ENCODE measurements at places on chromosomes 12 and 14.
A peak's percentile ranks its signal among the peaks of the same experiment; 100 is the strongest.

GRCh38 chr12:112937741-112938719 lies at the start of gene OAS3:
OAS3 (plus strand) TSS chr12:112938474; CDS start chr12:112938531, 57 bp downstream.
- peak; percentile 28 for DNase-seq

GRCh38 chr12:41049033-41049432 lies 139.1 kb upstream of the PDZRN4 start:
- DNase-seq: no peak

GRCh38 chr12:1760566-1761382 lies 59.6 kb upstream of the LRTM2 start:
- no peak for DNase-seq

DNA sequence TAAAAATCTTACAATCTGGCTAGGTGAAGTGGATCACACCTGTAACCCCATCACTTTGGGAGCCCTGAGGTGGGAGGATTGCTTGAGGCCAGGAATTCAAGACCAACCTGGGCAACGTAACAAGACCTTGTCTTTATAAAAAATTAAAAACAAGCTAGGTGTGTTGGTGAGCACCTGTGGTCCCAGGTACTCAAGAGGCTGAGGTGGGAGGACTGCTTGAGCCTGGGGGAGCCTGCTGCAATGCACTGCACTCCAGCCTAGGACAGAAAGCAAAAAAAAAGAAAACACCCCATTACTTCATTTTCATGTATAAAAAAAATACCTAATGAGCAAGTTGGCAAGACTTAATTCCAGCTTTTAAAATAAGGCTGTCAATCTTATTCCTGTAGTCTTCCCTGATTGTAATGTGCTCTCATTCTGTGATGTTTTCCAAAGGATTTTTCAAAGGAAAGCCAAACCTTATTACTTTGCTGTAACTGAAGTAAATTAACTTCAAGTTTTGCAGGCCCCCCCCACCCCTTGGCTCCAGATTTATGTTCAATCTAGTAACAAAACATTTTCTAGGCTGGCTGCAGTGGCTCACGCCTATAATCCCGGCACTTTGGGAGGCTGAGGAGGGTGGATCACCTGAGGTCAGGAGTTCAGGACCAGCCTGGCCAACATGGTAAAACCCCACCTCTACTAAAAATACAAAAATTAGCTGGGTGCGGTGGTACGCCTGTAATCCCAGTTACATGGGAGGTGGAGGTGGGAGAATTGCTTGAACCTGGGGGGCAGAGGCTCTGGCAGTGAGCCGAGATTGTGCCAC lies 3.3 kb upstream of the ZCCHC8 start:
- DNase-seq: no peak

- no peak for DNase-seq
These were observed 14.3 kb downstream of the PACS2 start for GRCh38 chr14:105328678-105329390.

DNA sequence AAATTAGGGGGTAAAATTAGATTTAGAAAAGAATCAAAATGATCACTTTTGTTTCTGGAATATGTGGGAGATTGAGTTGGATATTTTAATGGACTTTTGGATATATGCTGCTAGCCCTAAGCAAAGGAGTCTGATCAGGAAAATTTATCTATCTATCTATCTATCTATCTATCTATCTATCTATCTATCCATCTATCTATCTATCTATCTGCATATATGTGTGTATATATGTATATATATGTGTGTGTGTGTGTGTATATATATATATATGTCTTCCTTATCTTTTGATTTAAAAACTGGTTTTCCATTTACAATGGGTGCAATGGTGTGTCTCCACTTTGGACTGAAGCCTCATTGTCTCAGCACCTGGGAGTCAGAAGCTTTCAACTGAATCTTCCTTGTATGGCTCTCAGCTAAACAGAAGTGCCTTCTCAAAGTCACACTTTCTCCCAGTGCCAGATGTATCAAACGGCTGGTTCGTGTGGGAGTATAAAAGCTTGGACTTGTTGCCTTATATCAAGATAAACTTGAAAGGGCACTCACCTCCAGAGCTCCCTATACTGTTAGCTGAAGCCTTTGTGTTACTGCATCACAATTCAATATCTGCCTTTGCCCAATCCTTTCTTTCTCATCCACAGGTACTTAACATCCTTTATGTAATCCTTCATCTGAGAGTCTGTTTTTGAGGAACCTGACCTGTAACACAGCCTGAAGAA lies 31.6 kb upstream of the CD69 start:
- DNase-seq: no peak

DNA sequence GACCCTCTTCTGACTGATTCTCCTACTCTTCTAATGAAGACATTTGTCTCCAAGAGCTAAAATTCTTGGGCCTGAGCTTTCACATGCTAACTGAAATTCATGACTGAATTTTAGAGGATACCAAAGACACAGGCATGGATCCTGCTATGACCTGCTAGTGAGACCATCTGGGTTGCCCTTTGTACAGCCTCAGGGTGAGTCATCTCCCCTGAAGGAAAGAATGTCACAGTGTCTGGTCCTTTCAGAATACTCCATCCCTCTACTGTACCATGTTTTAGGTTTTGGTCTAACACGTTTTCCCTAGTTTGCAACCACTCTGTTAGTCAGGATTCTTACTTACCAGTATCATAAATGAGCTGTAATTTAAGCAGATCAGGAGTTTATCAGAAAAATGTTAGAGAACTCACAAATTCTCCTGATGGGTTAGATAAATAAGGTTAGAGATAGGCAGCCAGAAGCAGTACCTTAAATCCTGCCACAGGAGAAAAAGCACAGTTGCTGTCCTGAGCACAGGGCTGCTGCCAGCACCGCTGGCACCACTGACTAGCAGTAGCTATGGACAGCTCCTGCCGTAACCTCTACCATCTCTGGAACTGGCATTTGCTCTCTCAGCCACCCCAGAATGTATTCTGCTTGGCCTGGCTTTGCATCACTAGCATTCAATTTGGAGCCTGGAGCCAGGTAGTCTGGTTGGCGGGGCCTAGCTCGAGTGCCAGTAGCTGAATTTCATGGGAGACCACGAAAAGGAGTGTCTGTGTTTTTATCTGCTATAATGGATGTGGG lies 127.6 kb downstream of the ANO6 start:
- no peak for DNase-seq

GRCh38 chr12:22858849-22859570 lies 234.0 kb downstream of the ETNK1 start:
- no peak for DNase-seq

GRCh38 chr14:83960832-83961512 lies 1569.0 kb upstream of the FLRT2 start:
- DNase-seq: no peak

DNA sequence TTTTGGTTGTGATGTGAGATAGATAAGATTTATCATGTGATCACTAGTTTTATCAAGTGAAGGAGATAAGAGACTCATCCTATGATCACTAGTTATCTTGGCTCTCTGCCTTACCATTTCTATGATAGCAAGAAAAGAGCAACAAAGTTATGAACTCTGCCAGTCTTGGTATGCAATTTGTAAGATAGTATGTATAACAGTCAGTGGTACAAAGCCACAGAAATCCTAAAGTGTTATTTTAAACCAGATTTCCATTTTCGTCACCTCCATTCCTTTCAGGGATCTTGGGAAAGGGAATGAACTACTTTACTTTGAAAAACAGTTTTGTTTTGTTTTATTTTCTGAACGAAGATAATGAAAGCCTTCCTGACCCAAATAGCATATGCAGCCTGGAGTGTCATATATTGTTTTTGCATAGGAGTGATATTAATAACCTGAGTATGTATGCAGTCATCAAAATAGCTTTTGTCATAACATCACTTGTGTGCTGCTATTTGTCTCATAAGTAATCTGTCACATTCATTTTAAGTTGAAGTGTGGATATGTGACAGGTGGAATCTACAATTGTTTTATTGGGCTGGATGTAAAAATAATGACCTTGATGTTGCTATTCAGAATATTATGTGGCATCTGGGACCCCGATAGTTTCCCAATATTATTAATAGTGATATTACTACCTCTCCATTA lies 35.0 kb downstream of the FLRT2 start:
- no peak for DNase-seq

DNA sequence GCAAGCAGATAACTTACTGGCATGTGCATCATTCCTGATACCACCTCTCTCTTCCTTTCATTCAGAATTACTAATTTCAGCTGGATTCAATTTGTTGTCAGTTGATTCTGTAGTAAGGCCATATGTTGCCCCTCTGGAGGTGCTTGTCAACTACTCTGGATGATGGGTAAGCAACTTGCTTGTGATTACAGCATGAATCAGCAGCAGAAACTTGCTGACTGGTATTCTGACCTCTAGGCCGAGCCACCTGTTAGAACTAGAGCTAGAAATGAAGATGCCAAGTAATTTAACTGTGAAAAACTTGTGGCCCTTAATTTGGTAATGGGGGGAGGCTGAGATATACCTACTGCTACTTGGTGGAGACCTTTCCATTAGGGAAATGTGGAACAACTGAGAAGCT lies 5.1 kb downstream of the RNF10 start:
- no peak for DNase-seq

- no peak for DNase-seq
These were observed 77.2 kb downstream of the NKX2-1 start for GRCh38 chr14:36442824-36443241.

DNA sequence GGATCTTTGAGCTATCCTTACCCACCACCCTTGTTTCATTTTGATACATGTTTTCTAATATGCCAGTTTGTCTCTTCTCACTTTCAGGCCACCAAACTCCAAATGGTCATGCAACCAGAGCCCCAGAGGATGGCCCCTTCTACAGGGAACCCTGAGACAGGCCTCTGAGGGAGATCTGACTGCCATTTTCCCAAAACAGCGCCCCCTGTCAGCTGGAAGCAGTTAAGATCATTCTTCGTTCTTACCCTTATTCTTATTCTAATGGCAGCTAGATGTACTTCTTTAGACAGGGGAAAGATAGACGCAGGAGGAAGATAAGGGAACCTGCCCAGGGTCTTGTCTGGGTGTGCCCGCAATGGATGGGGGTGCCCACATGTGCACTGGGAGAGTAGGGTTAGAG lies 38.4 kb downstream of the C12orf56 start:
- no peak for DNase-seq

DNA sequence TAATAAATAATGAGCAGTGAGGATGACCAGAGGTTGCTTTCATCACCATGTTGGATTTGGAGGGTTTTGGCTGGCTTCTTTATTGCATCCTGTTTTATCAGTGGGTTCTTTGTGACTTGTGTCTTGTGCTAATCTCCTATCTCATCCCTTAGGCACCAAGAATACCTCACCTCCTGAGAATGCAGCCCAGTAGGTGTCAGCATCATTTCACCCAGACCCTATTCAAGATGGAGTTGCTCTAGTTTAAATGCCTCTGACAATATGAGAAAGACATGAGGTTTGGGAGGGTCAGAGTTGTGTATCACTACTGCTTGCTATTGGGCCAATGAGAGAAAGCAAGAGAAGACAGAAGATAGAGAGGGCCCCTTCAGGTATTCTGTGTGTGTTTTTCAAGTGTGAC lies 592.2 kb downstream of the ETNK1 start:
- no peak for DNase-seq

DNA sequence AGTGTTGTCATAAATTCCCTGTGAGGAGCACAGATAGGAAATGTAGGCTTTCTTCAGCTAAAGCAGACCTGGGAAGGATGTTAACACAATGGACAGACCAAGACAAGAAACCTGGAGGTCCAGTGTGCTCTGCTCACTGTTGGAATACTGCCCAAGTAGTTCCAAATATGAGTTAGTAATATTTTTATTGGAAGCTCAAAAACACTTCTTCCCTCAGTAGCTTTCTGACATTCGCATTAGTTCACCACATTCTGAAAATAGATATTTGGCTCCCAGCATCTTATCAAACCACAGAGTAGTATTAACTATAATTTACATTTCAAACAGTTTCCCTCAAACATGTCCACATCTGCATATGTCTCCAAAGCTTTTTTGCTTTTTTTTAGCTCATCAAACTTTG lies 74.8 kb upstream of the PYGL start:
- DNase-seq: no peak

GRCh38 chr12:11713202-11713601 lies 63.7 kb downstream of the ETV6 start:
- DNase-seq: no peak

- DNase-seq: no peak
These were observed 4.6 kb downstream of the MARCHF9 start for GRCh38 chr12:57759360-57759980.

GRCh38 chr12:110760204-110760609 lies 17.5 kb upstream of the PPP1CC start:
- no peak for DNase-seq

DNA sequence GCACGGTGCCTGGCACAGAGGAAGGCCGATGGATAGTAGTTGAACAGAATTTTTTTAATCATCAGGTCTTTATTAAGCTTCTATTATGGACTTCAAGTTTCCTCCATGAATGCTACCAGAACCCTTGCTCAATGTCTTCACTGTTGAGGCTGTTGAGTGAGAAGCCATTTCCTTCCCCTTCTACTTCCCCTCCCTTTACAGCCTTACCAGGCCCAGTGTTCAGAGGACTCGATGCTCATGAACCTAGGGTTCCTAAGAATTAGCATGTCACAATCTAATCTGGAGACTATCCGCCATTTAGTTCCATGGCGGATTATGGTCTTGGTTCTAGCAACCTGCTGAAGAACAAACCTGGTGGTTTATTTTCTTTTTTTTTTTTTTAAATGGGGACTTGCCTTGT lies 17.7 kb downstream of the ETV6 start:
- DNase-seq: no peak

DNA sequence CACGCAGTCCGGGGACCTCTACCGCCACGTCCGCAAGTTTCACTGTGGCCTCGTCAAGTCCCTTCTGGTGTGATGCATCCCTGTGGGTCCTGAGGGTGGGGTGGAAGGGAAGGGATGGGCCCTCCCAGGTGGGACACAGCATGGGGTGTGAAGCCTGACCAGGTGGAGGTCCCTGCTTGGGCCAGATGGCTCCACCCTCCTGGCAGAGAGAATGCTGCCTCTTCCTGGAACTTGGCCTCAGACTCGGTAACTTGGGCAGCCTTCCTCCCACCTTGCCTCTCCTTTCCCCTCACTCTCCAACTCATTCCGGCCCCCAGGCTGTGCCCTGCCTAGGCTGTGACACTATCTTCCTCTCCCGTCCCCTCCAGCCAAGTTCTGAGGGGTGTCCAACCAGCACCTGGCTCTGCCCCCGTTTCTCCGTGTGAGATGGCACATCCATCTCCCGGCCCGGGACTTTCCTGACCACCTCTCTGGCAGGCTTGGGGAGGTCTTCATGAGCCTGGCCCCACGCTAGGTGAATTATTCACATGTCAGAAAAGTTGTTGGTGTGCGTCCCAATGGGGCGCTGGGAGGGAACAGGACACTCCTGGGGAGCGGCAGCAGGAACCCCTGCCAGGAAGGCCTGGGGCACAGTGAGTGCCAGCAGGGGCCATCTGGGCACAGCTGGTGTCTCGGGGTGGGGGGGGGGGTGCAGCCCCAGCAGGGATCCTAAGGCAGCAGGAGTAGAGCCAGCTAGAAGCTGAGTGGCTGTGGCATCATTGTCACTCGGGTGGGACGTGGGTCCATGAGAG lies 1.7 kb downstream of the ZBTB42 start:
- no peak for DNase-seq
